ENCODE measurements at places on chromosomes 3 and 15. TPM values are rescaled to one million over a fixed set of nuclear protein-coding genes. Genes with fewer than 3 reads are reported as not detected.

KLHDC8B gene
- total RNA-seq: 9.0 TPM

TPRG1 gene
- total RNA-seq: 5.4 TPM

DISP2 gene
- total RNA-seq: 0.19 TPM

CYP8B1 gene
- not detected for total RNA-seq

NTRK3 gene
- not detected for total RNA-seq

PTPN23 gene
- total RNA-seq: 12.1 TPM

PP2D1 gene
- total RNA-seq: not detected

SGO1 gene
- 30.0 TPM for total RNA-seq

RASGRF1 gene
- 2.1 TPM for total RNA-seq

HESX1 gene
- not detected for total RNA-seq

TEX9 gene
- total RNA-seq: 9.0 TPM

PRR20G gene
- not detected for total RNA-seq

GPR149 gene
- not detected for total RNA-seq

CCDC54 gene
- not detected for total RNA-seq

NRROS gene
- total RNA-seq: not detected

BSN gene
- 0.12 TPM for total RNA-seq

C2CD4B gene
- total RNA-seq: not detected

C3orf20 gene
- not detected for total RNA-seq

ETFA gene
- 223 TPM for total RNA-seq

CASR gene
- total RNA-seq: not detected

TRH gene
- not detected for total RNA-seq

THAP10 gene
- total RNA-seq: 11.0 TPM

SLC30A4 gene
- 4.7 TPM for total RNA-seq

NAA50 gene
- 217 TPM for total RNA-seq

Data from A172 (cell line).